Putamen (tissue), 1 donor: ENCODE measurements at places on chromosomes 16 and 17.

GRCh38 chr17:9371019-9371418, 204.6 kb downstream of the STX8 start:
- no peak for DNase-seq

DNA sequence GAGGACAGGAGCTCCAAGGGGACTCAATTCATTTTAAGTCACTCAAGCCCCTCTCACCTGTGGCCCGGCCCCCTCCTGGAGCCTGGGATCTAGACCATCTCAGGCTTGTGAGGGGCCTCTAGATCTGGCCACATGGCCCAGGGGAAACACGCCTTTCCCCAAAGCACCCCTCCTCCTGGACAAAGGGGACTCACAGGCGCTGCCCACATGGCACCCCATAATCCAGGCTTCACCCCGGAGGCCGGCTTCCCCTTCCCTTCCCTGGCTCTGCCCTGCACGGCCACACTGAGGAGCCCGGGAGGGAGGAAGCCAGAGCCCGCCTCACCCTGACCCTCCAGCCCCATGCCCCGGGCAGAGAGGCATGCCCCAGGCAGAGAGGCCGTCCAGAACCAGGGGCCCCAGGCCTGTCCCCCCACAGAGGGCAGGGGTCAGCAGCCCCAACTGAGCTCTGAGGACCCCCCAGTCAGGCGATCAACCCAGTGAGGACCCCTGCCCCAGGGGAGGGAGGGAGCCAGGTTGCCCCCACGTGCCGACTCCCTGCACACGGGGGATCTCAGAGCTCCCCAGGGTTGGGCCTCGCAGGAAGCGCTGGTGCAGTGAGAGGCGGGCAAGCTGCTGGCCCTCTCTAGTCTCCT, 10.9 kb downstream of the HS3ST6 start:
- no peak for DNase-seq

DNA sequence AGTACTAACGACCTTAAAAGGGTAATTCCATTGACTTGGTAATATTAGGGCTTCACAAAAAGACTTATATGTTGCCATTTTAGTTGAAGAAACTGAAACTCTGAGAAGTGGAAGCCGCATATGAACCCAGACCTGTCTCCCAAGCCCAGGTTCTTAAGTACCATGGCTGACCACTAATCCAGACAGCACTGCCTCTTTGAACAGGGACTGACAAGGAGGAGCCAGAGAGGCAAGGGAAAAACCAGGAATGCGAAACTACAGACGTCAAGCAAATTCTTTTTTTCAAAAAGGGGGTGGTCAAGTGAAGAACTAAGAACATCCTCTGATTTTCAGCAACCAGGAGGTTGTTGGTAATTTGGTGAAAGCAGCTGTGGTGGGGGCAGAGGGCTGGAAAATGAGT, 15.2 kb downstream of the CYB5D1 start:
- DNase-seq = no peak

- no peak for DNase-seq
These were observed 32.7 kb downstream of the RFFL start for GRCh38 chr17:35030780-35031179.

DNA sequence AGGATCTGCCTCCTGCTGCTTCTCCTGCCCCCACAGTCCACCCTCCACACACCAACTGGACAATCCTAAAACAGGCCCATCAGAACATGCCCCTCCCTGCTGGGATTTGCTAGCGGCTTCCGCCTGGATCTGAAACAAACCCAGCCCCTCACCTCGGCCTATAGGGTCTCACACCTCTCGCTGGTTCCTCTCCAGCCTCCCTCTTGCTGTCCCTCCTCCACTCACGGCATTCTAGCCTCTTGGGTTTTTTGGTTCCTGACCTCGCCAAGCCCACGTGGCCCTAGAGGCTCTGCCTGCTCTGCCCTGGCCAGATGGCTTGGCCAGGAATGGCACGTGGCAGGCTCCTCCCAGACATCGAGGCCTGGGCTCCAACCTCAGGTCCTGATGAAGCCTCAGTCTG, 15.7 kb upstream of the MTSS2 start:
- DNase-seq = no peak

DNA sequence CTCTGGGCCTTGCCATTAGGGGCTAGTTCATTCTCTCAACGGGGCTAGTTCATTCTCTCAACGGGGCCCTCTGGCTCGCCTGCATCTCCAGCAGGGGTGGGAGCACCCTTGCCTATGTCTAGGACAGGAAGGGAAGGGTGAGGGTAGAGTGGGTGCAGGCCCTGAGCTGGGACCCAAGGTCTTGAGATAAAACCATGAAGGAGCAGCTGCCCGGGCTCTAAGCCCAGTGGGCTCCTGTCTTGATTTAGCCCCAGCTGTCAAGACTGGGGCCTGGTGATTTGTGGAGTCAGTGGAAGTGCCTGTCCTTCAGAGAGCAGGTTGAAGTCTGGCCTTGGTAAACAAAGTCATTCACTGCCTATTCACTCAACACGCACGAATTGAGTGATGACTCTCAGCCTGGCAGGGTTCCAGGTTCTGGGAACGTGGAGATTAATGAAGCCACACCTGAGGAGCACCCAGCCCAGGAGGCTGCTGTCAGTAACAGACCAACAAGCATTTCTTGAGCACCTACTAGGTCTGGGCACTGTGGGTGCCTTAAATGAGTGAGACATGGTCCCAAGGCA, 35.4 kb downstream of the WNT3 start:
- no peak for DNase-seq

DNA sequence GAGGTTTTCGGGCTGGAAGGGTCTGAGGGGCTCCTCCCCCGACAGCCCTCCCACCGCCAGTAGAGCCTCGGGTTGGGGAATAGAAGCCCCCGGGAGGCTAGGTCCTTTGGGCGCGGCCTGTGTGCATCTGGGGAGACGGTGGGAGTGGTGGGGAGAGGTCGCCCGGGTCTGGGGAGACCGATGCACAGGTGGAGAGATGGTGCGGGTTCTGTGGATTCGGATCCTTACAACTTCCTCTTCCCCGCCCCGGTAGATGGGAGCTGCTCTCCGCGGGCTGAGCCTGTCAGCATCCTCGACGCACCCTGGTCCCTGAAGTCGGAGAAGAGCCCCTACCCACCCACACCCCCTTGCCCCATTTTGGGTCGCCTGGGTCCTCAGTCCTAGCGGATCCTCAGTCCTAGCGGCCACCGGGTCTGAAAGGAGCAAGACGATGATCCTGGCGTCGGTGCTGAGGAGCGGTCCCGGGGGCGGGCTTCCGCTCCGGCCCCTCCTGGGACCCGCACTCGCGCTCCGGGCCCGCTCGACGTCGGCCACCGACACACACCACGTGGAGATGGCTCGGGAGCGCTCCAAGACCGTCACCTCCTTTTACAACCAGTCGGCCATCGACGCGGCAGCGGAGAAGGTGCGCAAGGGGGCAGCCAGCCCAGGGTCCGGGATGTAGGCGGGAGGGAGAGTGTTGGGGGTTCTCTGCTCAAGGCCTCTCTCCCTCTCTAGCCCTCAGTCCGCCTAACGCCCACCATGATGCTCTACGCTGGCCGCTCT, 790 bp downstream of the BCKDK start:
- no peak for DNase-seq

GRCh38 chr17:1713160-1713877, 3.1 kb upstream of the TLCD2 start:
- DNase-seq = no peak

DNA sequence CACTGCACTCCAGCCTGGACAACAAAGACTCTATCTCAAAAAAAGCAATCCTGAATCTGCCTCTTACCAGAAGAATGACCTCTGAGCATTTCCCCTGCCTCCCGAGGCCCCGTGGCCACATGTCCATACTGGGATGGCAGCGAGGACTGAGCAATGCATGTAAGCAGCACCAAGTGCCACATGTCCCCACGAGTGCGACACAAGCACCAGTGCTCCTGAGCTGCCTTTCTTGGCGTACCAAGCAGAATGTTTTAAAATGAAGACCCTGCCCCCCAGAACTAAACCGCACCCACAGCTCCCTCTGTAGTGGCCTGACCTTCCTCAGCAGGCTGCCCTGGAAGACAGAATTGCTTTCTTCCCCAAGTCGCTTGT, 373.3 kb downstream of the SLC39A11 start:
- DNase-seq = no peak

DNA sequence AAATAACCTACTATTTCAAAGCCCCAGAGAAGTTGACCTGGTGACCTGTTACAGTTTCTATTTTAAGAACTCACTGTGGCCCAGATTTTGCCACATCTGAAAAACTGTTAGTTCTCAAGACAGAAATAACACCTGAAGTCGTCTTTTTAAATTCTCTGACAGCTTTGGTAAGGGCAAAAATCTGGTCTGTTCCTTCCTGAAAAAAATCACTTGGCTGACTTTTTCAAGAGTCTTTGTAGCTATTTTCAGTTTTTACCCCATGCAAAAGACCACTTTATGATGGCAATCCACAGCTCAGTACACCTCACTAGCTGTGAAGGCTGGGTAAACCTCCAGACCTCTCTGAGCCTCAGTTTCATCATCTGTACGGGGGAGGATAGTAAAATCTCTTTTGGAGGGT, 60.7 kb upstream of the SREBF1 start:
- no peak for DNase-seq

- no peak for DNase-seq
These were observed 41.8 kb upstream of the SLC38A10 start for GRCh38 chr17:81336930-81337325.

GRCh38 chr17:44672479-44673093, 16.3 kb downstream of the MEIOC start:
- DNase-seq = no peak

DNA sequence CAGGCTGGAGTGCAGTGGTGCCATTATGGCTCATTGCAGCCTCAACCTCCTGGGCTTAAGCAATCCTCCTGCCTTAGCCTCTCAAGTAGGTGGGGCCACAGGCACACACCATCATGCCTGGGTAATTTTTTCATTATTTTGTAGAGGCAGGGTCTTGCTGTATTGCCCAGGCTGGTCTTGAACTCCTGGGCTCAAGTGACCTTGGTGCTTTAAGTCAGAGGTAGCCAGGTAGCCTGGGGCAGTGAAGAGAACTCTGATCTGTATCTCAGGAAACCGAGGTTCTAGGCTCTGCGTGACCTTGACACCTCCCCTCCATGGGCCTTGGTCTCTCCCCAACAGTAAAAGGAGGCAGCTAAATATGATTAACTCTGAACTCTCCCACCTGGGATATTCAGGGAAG, 3.4 kb downstream of the CTF1 start:
- DNase-seq = no peak

DNA sequence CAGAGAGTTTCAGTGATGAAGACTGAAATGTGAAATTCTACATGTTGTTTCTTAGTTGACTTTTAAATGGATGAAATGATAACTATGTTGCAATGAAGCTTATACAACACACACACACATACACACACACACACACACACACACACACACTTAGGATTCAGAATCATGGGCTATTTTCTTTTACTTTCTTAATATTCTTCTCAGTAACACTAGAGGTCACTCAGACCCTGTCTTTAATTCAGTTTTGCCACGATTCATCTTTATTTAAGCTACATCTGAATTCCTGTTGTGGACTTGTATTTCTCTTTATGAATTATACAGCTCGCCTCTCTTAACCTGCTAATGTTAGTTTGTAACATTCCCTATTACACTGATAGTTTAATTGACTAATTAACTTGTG, 109.6 kb upstream of the GOT2 start:
- no peak for DNase-seq

GRCh38 chr17:72931163-72931562, 161.3 kb downstream of the SLC39A11 start:
- DNase-seq = peak; percentile 32

- no peak for DNase-seq
These were observed 39.9 kb downstream of the DHRS7B start for GRCh38 chr17:21166595-21167210.

DNA sequence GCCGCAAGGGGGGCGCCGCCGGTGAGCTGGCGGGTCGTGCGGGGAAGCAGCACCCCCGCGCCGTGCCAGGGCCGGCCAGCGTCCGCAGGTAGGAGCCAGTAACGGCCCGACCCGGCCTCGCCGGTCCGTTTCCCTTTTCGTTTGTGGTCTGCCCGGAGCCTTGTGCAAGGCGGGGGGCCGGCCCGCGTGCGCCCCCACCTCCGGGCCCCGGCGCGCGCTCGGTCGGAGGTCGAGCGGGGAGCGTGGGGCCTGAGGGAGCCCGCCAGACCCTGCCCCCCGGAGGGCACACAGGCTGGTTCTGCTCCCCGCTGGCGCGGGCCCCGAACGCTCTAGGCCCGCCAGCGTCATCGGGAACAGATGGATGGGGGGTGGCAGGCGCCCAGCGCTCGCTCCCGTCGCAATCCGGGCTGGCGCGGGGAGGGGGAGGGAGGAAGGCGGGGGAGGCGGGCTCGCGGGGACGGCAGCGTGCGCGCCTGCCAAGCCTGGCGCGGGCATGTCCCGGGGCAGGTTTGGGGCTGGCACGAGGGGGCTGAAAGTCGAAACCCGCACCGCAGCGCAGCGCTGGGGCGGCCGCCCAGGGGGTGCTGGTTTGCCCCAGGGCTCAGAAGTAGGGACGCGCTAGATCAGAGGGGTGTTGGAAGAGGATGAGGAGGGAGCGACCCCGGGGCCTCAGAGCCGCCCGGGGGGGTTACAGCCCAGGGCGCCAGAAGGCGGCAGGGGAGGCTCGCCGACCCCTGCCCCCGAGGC, 1.5 kb upstream of the GSE1 start:
- DNase-seq = peak; percentile 85

- no peak for DNase-seq
These were observed 6.7 kb upstream of the PHKG2 start for GRCh38 chr16:30741461-30741914.

DNA sequence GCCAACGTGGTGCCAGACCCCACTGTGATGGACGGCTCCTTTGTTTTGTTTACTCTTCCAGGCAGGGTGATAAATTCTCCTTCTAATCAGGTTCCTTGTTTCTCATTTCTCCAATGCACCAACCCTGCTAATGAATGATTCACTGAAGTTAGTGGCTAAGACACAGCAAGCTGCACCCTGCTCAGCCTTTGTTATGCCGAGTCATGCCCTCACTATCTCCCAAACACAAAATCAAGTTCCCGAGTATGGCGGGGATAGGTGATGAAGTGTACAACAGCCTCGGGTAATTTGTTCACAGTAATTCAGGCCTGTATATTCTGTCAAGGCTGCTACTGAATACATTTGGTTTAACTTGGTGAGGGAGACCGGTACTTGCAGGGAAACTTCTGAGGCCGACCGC, 83.8 kb upstream of the HS3ST4 start:
- DNase-seq = no peak

GRCh38 chr17:77613627-77614026, 344.9 kb upstream of the TNRC6C start:
- DNase-seq = no peak

DNA sequence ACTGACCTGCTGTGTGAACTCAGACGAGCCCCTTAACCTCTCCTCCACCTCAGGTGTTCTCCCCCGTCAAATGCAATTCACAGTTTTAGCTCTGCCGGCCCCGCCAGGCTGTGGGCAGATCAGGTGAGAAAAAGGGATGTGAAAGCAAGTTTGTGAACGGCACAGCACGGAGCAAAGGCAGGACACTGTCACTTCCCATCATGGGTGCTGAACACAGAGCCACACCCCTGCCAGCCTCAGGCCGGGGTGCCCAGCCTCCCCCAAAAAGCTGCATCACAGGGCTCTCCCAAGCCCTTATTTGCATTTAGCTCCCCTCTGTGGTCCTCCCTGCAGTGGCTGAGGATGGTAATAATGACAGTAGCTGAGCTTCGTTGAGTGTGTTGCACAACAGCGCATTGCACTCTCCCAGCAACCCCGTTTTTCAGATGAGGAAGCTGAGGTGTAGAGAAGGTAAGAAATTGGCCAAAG, 88.8 kb upstream of the TNRC6C start:
- DNase-seq = no peak
